CD4-positive, CD25-positive, alpha-beta regulatory T cell (primary cell): ENCODE measurements at places on chromosomes 4 and X.

- no peak for DNase-seq
Observed at GRCh38 chr4:101032541-101032940, 314.8 kb downstream of the PPP3CA start.

- no peak for DNase-seq
Observed at GRCh38 chr4:89754531-89754930, 82.4 kb downstream of the SNCA start.

- no peak for DNase-seq
Observed at GRCh38 chr4:96073461-96073860, 233.6 kb downstream of the PDHA2 start.

DNA sequence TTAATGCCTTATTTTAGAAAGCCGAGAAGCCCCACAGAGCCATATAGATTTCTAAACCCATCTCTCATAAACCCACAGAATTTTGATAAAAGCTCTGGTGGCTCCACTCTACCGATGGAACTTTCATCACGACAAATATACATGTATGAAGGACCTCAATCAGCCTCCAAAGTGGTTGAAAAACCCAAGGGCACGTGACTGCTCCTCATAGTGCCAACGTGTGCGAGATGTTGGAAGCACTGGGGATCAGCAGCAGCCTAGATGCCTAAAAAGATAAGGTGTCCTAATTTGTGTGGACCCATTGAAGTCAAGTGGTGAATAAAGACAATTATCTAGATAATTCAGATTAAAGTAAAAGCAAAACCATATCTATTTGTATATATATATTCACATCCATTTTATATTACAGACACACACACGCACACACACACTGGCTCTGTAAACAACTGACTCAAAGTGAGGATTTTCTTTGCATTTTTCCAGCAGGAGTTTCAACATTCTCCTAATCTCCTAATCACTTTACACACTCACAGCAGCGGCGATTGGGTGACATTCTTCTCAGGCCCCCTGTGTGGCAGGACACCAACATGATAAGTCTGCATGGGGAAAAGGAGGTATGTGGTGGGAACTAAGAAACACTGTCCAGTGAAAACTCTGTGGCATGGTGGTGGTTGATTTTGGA lies 2.8 kb upstream of the PITX2 start:
- DNase-seq: no peak

DNA sequence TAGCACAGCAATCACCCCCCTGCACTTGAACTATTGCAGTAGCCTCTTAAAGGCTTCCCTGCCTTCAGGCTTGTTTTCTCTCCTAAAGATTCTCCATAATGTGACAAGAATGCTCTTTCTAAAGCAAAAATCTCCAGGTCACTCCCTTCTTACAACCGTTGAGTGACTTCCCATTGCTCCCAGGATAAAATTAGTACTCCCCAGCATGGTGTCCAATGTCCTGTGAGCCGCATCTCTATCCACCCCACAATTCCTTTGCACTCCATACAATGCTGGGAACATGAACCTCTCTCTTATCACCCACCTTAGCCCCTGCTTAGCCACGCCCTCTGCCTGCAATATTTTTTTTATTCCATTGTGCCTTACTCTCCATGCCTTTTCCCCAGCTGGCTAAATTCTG lies 85.7 kb upstream of the SHISA3 start:
- DNase-seq: no peak

DNA sequence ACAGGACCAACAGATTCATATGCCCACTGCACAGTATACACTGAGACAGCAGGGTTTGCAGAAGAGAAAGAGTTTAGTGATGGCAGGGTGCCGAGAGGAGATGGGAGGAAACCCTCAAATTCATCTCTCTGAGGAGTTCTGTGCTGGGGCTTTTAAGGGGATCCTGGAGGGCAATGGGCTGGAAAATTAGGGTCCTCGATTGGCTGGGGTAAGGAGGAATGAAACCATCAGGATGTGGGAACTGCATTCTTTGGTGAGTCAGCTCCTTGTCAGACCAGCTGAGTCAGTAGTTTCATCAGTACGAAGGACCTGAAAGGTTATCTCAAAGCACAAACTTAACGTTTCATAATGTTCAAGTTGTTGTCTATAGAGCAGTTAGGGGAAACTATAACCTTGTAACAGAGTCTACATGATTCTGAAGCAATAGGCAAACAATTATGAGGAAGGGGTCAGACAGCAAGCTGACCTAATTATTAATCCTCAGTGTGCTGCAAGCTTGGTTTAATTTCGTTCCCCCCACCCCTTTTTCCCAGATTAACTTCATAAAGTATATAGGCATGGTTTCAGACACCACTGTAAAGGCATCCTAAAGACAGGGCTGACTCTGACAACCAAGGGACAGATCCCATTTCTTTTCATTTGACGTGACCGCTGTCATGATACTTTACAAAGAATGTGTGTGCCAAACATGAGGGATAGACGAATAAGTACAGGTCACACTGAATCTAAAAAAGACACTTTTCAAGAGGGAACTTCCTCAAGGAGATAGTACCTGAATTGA lies 1.5 kb upstream of the MSMO1 start:
- DNase-seq: no peak

DNA sequence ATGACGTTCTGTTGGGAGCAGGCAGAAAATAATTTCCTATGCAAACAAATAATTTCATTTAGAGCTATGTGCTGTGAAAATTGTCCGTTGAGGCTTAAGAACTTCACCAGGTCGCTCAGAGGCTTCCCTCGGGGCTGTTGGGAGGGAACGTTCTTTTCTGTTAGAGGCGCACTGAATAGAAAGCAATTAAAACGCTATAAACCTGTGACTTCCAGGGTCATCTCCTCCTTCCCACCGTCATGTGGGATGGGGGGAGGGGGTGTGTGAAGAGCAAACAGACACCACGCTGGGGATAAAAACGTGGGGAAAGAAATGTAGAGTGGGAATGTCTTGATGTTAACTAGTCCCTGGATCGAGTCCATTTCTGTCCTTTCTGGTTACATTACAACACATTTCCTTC lies 35.2 kb upstream of the ZNF518B start:
- no peak for DNase-seq

DNA sequence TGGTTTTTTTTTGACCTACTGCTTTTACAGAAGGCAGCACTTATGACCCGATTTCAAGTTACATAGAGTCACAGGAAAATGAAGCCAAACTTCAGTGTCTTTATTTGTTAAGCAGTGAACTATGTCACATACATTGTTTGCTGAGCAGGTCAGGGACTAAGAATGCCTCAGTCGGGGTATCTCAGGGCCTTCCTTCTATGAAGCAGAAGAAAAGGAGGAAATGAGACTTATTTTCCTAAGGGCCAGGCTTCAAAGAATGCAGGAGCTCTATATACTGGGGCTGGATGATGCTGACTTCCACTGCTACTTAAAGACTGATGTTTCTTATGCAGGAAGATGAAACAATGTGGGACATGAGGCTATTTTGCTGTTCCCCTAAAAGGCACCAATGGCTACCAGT lies 558.4 kb upstream of the IGFBP7 start:
- DNase-seq: no peak

DNA sequence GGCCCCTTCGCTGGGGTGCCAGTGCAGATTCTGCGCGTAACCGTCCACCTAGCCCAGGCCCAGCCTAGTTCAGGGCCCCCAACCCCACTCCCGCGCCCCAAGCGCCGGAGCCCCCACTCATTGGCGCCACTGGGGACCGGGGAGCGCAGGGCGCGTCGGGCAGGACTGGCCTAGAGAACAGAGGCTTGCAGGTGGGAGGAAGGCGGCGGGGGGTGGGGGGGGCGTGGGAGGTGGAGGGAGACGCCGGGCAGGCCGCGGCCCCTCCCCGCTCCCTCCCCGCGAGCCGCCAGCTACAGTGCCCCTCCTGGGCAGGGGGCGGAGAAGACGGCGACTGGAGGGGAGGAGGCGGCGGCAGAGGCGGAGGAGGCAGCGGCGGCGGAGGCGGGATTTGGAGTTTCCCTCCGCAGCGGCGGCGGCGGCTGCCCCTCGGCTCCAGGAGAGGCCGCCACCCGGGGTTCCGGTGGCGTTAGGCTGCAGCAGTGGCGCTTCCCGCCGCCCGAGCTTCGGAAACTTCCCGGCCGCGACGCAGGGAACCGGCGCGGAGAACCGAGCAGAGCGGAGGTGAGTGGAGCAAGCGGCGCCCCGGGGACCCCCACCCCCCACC lies 4.8 kb upstream of the DUSP9 start:
- DNase-seq: no peak

DNA sequence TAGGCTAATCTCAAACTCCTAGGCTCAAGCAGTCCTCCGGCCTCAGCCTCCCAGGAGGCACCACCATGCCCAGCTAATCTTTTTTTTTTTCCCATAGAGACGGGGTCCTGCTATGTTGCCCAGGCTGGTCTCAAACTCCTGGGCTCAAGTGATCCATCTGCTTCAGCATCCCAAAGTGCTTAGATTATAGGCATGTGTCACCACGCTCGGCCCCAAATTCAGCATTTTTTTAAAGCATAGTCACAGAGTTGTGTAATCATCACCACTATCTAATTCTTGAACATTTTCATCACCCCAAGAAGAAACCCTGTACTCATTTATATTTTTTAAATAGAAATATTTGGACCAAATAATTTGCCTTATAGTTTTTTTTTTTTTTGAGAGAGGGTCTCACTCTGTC lies 10.3 kb downstream of the CENPI start:
- DNase-seq: no peak

DNA sequence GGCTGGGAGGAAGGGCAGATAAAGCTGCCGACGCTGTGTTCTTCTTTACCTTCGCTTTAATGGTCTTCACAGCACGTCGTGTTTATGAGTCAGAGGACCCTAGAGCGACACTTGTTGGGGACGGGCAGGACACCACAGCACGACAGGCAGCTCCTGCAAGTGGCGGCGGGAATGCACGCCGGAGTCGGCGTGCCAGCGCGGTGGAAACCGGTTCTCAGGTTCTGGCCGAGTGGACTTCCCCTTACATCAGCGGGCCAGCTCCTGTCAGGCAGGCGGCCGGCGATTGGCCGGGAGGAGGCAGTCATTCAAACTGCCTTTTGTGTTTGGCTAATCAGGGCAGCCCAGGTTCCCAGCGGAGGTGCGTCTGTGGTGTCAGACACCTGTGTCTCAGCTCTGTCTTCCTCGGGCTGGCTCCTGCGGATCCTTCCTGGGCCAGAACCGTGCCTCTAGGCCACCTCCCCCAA lies 150.9 kb downstream of the SHROOM3 start:
- DNase-seq: no peak

GRCh38 chr4:76489686-76490161 lies 54.7 kb downstream of the SHROOM3 start:
- no peak for DNase-seq

- DNase-seq: no peak
Observed at GRCh38 chr4:89277412-89277811, 30.2 kb downstream of the GPRIN3 start.

DNA sequence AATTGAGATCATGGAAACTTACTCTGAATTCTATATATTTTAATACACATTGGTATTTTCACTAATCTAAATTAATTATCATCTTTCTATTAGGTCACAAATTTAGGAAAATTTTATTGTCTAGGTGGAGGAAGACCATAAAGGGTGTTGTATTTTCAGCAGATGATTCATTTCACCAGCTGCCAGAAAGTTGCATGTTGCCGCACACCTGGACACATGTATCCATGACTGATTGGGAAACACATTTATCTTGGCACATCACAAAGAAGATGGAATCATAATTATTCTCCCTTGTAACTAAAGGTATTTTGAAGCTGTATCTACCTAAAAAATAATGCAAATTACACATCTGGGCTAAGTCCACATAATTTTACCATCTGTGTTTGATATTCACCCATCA lies 33.1 kb downstream of the SLC7A11 start:
- DNase-seq: no peak

DNA sequence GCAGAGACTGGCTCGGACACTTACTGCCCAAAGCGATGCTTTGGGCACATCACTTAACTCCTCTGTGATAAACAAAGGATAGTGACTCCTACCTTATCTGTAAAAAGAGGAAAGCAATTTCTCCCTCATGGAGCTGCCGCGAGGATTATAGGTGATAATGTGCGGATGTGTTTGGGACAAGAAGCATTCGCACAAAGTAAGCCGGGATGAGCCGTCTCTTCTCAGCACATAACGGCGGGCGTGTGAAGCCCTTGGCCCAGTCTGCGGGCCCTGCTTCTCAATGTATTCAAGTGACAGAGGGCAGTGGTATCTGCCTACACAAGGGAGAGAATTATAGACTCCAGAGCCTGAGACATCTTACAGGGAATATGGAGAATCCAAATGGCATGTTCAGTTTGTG lies 550.3 kb upstream of the CPEB2 start:
- no peak for DNase-seq

GRCh38 chr4:15035159-15035558 lies 32.9 kb downstream of the CPEB2 start:
- no peak for DNase-seq

- DNase-seq: no peak
Observed at GRCh38 chrX:68683580-68683979, 36.1 kb downstream of the STARD8 start.

- no peak for DNase-seq
Observed at GRCh38 chr4:10108818-10109783, 7.5 kb downstream of the WDR1 start.

- no peak for DNase-seq
Observed at GRCh38 chr4:140744421-140744820, 11.8 kb downstream of the TBC1D9 start.

- DNase-seq: no peak
Observed at GRCh38 chr4:1293991-1294390, 4.3 kb downstream of the MAEA start.

DNA sequence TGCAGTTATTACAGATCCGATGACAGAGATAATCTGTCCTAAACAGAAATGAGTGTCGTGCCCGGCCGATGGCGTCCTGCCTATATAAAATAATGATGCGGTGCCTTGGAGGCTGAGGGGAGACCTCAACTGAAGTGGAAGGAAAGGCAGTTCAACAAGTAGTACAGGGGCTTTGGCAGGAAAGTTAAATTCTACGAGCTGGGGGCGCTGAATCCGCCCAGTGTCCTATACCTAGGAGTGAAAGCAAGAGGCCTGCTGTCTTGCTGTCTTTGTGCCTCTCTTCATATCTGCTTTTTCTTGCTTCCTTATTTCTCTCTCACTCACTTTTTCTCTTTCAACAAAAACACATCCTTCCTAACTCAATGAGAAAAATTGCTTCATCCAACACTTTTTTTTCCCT lies 82.2 kb upstream of the PRPS2 start:
- DNase-seq: no peak

- no peak for DNase-seq
Observed at GRCh38 chr4:174320494-174321199, 36.9 kb downstream of the CEP44 start.

DNA sequence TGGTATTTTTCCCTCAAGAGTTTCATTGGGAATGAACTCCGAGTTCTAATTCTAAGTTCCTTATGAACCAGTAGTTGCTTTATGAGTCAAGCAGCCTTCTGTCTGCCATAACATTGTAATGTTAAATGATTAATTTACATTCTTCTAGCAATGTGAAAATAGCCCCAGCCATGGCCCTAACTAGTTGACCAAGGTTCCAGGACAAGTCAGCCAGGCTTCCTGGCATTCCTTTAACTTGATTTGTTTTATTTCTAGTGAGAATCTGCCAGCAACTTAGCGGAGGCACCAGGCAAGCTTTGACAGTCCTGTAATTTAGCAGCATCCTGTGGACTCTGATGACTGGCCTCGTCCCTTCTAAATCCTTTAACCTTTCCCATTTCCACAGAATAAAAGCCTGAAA lies 69.0 kb downstream of the GLRA2 start:
- DNase-seq: no peak

- no peak for DNase-seq
Observed at GRCh38 chrX:67587946-67588624, 44.3 kb downstream of the AR start.
